ENCODE measurements at places on chromosomes 5 and 9.

DNA sequence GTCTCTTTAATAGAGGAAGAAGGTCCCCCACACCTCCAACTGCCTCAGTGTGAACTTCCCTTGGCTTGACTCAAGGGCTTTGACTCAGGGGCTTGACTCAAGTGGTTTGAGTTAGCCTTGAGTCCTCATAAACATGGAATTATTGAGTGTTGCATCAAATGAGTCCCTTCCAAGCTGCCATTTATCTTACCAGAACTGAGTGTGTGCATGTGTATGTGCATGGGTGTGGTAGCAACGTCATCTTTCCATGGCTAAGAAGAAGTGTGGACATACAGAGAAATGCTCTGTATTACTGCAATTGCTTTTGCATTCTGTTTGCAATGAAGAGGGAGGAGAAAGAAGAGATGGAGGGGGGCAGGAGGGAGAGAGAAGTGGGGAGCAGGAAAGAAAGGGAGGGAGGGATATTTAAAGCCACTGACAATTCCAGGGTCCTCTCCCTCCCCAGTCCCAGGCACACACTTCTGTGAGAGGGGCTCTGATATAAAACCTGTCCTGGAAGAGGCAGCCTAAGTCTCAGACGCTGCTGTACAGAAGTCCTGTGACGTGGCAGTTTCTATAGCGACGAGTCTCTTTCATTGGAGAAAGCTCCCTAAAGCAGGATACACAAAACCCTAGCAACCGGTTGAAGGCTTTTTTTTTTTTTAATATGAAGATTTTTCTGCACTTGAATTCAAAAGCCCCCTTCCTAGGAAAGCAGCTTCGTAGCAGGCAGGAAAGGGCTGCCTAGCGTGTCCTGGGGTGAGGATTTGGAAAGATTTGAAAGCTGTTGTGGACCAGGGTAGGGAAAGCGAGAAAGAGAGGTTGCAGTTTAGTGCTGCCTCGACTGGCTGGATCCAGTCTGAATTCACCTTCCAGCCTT is 93.3 kb upstream of the MAP1B start:
- no peak for DNase-seq

- no peak for DNase-seq
These were observed 16.1 kb downstream of the PCSK5 start for GRCh38 chr9:75906531-75906930.

- no peak for DNase-seq
These were observed 181.9 kb downstream of the TMEM232 start for GRCh38 chr5:110544603-110545002.

- DNase-seq: no peak
These were observed 31.5 kb downstream of the NDUFS6 start for GRCh38 chr5:1832511-1833250.

- DNase-seq: no peak
These were observed 20.4 kb downstream of the IL12B start for GRCh38 chr5:159309689-159310433.

GRCh38 chr9:13598738-13599137 is 319.2 kb upstream of the MPDZ start:
- no peak for DNase-seq

- DNase-seq: no peak
These were observed 19.7 kb downstream of the HMGXB3 start for GRCh38 chr5:150020249-150020648.

GRCh38 chr9:23117616-23118015 is 671.0 kb downstream of the DMRTA1 start:
- DNase-seq: no peak

GRCh38 chr9:125950880-125951471 is 203.8 kb downstream of the PBX3 start:
- DNase-seq: no peak

DNA sequence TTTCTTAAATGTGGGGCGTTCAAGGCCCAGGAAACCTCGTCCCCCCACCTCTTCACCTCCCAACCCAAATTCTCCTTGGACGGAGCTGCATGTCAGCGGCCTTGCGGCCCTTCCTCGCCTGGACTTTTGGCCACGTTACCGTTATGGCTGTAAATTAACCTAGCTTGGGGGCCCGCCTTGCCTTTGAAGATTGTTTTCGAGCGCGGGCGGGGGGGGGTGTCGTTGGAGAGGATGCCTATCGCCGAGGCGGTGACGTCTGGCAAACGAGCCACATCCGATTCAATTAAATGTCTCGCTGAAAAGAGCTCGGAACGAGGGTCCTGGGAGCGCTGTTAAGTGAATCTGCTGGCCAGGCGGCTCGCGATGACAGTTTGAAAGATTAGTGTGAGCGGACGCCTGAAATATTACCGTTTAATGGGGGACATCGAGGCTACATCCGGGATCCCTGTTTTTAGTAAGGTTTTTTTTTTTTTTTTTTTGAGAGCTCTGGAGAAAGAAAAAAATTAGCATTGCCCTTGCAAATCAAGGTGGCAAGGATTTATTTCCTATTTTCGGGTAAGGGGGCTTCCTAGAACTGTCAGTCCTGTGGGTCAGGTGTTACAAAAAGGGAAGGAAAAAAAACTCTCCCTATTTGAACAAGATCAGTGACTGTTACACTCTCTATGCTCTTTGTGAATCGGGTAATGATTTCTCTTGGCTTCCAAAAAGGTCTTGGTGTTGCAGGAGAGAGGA is 2.3 kb upstream of the NKX2-5 start:
- no peak for DNase-seq

GRCh38 chr5:23105021-23105420 is 251.9 kb upstream of the CDH12 start:
- no peak for DNase-seq

DNA sequence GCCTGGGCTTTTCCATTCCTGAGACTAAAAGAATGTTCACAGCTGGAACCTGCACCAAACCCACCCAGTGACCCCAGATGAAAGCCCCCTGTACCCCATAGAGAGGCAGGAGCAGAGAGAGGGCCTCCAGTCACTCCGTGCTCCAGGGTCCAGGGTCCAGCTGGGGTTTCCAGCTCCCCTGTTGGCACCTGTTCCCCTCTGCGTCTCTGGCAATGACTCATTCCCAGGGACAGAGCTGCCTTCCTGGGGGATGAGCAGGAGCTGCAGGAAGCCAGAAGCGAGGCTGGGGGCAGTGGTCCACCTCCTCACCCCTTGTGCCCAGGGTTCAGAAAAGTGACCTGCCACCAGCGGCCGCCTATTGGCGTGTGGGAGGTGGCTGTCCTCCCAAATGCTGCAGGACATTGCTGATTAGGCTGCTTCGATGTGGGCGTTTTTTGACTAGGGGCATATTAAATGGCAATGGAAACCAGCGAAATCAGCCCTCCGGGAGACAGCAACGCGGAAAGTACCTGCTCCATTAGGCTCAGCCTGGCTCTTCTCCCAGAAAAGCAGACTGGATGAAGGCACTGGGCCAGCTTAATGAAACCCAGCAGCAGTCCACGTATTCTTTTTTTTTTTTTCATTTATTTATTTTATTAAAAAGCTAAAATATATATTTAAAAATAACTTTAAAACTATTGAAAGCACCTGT is 97.4 kb downstream of the DAP start:
- DNase-seq: no peak

DNA sequence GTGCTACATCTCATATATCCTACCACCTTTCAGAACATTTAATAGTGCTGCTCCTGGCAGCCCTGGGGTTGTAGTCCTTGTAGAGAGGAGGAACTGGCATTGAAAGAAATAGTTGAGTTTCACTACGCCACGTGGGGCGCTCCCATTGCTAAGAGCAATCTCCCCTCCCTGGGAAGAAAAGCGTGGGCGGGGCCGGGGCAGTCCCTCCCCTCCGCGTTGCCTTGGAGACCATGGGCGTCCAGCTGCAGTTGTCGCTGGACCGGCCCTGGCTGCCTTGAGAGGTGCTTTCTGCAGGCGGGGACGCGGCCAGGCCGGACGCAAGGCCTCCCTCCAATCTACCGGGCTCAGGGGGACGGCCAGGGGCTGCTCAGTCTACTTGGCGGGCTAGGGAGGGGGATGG is 368 bp upstream of the CCDC180 start:
- no peak for DNase-seq

DNA sequence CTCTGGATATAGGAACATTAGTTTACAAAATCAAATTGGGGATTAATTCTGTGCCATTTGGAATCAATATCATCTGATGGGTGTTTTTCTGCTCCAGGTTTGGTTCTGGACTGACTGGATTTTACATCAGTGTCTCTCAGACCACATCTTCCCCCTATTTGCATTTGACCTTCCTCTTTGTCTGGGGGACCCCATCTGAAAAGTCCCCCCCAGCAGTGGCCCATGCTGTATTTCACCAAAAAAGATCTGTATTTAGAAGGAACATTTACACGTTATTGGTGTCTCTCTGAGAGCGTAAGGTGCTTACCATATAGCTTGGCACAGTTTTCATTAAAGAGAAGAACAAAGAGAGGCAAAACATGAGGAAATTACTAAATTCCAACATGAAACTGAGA is 215.6 kb upstream of the CLINT1 start:
- DNase-seq: no peak

GRCh38 chr5:42888771-42889170 is 77.1 kb upstream of the SELENOP start:
- DNase-seq: no peak

DNA sequence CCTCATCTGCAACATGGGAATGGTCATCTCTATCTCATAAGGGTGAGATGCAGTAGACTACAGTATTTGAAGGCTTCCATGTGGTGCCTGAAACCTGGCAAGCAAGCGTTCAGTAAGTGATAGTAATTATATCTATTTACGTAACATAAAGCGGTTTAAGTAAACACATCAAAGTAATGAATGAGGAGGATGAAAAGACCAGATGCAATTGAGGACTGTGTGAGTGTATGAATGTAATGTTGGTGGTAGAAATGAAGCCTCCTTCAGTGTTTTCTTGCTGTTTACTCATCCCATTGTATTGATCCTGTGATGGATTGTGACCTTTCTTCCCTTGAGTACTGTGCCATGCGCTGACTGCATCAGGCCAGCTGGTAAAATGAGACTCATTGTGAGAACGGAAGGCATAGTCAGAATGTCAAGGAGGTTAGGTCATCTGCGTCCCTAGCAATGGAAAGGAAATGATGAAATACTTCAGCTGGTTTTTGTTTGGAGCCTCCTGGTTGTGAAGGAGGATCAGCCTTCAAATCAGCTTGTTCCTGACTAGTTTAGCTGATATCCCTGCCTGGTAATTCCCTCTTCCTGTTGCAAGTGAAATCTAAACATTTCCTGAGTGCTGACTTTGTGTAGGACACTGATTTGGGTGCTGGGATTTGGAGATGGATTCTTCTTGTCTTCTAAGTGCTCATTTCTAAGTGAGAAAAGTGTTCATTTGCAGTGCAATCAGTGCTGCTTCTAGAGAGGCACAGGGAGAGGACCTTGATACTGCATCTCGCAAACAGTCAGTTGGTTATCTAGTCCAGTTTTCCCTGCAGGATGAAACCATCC is 35.6 kb downstream of the TNFSF8 start:
- no peak for DNase-seq

- DNase-seq: no peak
These were observed 94.7 kb upstream of the NUDT12 start for GRCh38 chr5:103657301-103657700.

DNA sequence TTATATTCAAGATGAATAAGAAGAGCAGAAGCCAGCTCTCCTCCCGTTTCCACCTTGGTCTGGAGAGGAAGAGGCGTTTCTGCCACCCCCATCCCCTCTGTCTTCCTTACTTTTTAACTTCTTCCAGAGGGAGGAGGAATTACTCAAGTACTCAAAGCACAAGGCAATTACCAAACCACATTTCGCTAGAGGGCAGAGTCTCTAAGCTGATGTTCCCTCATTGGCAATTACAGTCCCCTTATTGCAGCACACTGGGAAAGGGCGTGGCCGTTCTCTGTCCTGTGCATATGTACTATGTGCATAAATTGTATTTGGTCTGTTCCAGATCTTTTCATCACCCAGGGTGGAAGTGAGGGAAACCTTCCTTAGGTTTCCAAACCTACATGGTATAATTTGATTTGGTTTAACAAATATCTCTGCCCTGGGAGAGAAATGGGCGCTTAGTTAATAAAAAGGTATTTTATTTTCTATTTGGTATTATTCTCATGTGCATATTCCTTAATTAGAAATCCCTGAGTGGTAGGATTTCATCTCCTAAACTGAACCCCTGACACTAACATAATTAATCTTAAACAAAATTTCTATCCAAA is 29.8 kb upstream of the ALDOB start:
- no peak for DNase-seq

- DNase-seq: no peak
These were observed 1428.6 kb downstream of the MAT2B start for GRCh38 chr5:164934039-164934438.

DNA sequence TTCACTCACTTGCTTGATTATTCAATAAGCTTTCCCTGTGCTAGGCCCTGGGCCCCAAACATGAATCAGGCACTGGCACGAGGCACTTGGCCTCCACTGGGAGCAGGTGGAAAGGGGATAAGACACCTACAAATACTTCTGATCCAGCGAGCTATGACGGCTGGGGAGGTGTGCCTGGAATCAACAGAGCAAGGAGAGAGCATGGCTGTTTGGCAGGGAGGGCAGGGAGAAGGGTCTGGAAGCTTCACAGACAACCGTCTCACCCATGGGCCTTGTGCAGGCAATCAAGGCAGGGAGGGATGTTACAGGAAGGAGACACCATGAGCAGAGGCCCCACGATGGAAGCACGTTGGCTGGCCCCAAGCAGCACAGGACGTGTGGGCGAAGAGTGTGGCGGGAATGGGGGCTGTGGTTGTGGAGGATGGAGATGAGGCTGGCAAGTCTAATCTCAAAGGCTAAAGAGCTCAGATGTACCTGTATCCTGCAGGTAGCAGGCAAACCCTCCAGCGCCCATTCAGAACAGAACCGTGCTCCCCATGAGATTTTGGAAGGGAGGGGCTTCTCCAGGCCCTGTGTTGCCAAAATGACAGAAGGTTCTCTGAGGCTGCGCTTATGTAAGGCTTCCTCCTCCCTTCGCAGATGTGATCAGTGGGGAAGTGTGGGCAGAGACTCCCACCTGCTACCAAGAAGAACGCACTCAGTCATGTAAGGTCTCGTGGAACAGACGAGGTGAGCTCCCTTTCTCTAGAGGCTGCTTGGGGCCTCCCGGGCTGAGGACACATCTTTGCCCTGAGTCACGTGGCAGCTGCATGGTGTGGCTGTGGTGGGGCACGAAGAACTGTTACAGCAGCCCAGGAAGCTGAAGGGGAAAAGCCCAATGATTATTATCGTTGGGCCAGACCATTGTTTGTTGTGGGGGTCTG is 189.7 kb downstream of the DAB2IP start:
- no peak for DNase-seq

DNA sequence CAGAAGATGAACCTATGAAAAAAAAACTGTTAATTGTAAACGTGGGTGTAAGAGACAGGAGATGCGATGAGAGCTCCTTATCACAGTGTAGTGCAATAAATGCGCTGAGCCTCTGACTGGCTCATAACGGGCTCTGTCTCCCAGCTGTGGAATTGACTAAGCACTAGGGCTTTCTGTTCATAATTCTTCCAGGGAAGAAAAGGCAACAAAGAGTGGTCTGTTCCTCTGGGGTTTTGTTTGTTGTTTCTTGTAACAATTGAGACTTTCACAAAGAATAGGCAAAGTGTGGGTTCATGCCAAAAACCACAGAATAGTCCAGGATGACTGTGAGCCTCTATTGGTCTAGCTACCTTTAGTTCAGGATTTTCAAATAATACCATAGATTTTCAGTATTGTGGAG is 39.4 kb downstream of the UBE2QL1 start:
- DNase-seq: no peak

- no peak for DNase-seq
These were observed 597.0 kb downstream of the PSAT1 start for GRCh38 chr9:78893774-78894401.

Data from GM18507 (cell line).